ENCODE measurements at places on chromosomes 4 and X. TPM values are rescaled to one million over a fixed set of nuclear protein-coding genes. Genes with fewer than 3 reads are reported as not detected.

- H3K4me1 ChIP-seq, result no peaks in the 10 kb centered on the region
- no peak overlapping the region for H3K4me3 ChIP-seq
These were observed 67.5 kb upstream of the BMP3 start for GRCh38 chr4:80963051-80963450.

GRCh38 chr4:19317377-19317776 is 934.3 kb upstream of the SLIT2 start:
- no peak for DNase-seq
- no peaks in the 10 kb centered on the region for H3K36me3 ChIP-seq
- H3K27me3 ChIP-seq, result no peaks in the 10 kb centered on the region
- H3K4me1 ChIP-seq, result no peaks in the 10 kb centered on the region

GRCh38 chrX:37846934-37847732 is at the start of gene DYNLT3:
Gene DYNLT3 (minus strand): TSS chrX:37847571. CDS start chrX:37847510, 61 bp downstream.
- no peaks in the 10 kb centered on the region for H3K36me3 ChIP-seq
- peak within 1 kb of the TSS; percentile 60 for H3K27ac ChIP-seq
- H3K4me1 ChIP-seq, result no peaks in the 10 kb centered on the region
- H3K4me3 ChIP-seq, result peak within 1 kb of the TSS; percentile 64

Gene TRAM1L1
- total RNA-seq, result 5.6 TPM

Gene NDNF
- 12.0 TPM for total RNA-seq

- H3K27ac ChIP-seq, result no peak overlapping the region
- no peak for DNase-seq
- no peaks in the 10 kb centered on the region for H3K36me3 ChIP-seq
- no peaks in the 10 kb centered on the region for H3K4me1 ChIP-seq
These were observed 568.6 kb downstream of the RPA4 start for GRCh38 chrX:97452283-97452682.

Gene SGCB
- total RNA-seq, result 79.7 TPM

Gene TMPRSS11F
- total RNA-seq, result not detected

DNA sequence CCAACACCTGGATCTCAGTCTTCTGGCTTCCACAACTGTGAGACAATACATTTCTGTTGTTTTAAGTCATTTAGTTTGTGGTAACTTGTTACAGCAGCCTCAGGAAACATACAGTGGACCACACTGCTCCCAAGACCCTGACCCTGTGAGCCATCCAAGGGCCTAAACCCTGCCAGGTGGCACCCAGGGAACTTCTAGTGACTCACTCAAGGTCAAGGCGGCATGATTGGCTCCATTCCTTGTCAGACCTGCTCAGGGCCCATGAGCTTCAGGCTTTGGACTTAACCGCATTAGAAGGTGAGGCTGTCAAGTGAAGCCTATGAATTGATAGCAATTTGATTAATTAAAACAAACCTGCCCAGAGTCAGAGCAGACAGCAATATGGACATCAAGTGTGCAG is 165.7 kb upstream of the MAMLD1 start:
- peaks cover 6% of the 10 kb centered on the region for H3K27me3 ChIP-seq
- no peak overlapping the region for H3K27ac ChIP-seq
- no peak overlapping the region for H3K4me3 ChIP-seq
- H3K4me1 ChIP-seq, result peaks cover 22% of the 10 kb centered on the region

- H3K27ac ChIP-seq, result peak overlapping the region; percentile 67
- no peak for DNase-seq
- no peaks in the 10 kb centered on the region for H3K27me3 ChIP-seq
- no peak overlapping the region for H3K4me3 ChIP-seq
- peaks cover 65% of the 10 kb centered on the region for H3K36me3 ChIP-seq
These were observed 157.7 kb downstream of the AFAP1 start for GRCh38 chr4:7781993-7782392.

Gene DRP2
- total RNA-seq, result 1.6 TPM

GRCh38 chr4:20326977-20327376 is 75.3 kb downstream of the SLIT2 start:
- H3K4me3 ChIP-seq, result no peak overlapping the region
- H3K36me3 ChIP-seq, result no peaks in the 10 kb centered on the region
- H3K4me1 ChIP-seq, result no peaks in the 10 kb centered on the region
- H3K27me3 ChIP-seq, result no peaks in the 10 kb centered on the region
- DNase-seq, result peak; percentile 87

- H3K27ac ChIP-seq, result no peak overlapping the region
- DNase-seq, result no peak
- no peak overlapping the region for H3K4me3 ChIP-seq
- no peaks in the 10 kb centered on the region for H3K4me1 ChIP-seq
These were observed 188.1 kb upstream of the SFRP2 start for GRCh38 chr4:153976954-153977353.

DNA sequence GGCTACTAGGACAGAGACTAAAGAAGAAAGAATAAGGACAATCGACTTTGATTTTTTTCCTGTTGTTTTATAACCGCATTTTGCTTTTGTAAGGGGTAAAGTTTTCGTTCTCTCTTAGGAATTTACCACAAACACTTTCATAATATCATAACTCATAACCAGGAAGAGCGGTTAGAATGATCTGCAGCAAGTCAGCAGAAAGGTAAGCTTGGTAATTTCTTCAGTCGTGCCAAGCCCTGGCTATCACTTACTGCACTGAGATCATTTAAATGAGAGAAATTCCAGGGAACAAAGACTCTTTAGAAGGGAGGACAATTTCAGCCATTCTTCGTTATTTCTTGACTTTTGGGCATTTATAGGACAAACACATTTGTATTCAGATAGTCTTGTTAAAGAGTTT is 258.1 kb downstream of the UNC5C start:
- DNase-seq, result no peak
- no peaks in the 10 kb centered on the region for H3K36me3 ChIP-seq
- no peak overlapping the region for H3K4me3 ChIP-seq
- H3K4me1 ChIP-seq, result no peaks in the 10 kb centered on the region

- no peak for DNase-seq
- no peak overlapping the region for H3K27ac ChIP-seq
- no peaks in the 10 kb centered on the region for H3K36me3 ChIP-seq
- peaks cover 15% of the 10 kb centered on the region for H3K27me3 ChIP-seq
- peaks cover 32% of the 10 kb centered on the region for H3K4me1 ChIP-seq
These were observed 21.5 kb downstream of the ADRA2C start for GRCh38 chr4:3787489-3788365.

Gene CNKSR2
- 3.8 TPM for total RNA-seq

Gene PAGE1
- total RNA-seq, result not detected

GRCh38 chr4:101651778-101652177 is 138.8 kb upstream of the BANK1 start:
- H3K27me3 ChIP-seq, result peaks cover 2% of the 10 kb centered on the region
- H3K36me3 ChIP-seq, result no peaks in the 10 kb centered on the region
- DNase-seq, result peak; percentile 85
- H3K4me1 ChIP-seq, result peaks cover 9% of the 10 kb centered on the region
- H3K27ac ChIP-seq, result peak overlapping the region; percentile 58

DNA sequence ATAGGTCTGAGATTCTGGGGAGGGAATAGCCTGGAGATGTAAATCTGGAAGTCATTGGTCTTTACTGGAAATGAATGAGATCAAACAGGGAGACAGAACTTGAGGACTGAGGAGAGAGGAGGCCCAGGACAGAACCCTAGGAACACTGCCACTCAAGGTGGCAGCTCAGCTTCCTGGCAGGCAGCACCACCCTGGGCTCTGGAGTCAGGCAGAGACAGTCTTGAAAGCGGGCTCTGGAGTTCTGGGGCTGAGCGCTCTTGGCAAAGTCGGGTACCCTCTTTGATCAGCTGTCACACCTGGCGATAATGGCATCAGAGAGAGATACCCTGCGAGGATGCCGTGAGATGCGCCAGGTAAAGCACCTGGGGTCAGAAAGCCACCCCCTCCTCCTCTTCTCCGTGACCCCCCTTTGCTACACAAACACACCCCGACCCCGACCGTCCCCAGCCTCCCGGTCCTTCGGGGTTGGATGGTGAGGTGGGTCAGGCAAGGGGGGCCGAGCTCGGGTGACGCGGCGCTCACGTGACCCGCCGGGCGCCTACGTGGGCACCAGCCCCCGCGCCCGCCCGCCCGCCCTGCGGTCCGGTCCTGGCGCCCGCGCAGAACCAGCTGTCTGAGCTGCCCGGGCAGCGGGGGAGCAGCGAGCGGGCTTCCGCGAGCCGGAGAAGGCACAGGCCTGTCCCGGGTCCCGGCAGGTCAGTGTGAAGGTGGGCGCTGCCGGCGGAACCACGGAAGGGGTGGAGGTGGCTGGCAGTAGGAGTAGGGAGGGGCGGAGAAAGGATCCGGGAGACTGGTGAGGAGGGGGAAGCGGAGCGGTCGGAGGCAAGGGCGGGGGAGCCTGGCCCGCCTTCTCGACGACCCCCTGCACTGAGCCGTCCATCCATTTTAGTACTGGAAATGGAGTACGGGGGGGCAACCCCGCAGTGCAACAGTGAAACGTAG is at the start of gene TCEAL3:
TCEAL3 (plus strand) TSS at position 600 of the 942 bp plus-strand sequence. CDS start 1,102 bp downstream, outside the sequence.
- no peaks in the 10 kb centered on the region for H3K36me3 ChIP-seq
- H3K4me3 ChIP-seq, result peak within 1 kb of the TSS; percentile 70
- H3K4me1 ChIP-seq, result peaks cover 4% of the 10 kb centered on the region

DNA sequence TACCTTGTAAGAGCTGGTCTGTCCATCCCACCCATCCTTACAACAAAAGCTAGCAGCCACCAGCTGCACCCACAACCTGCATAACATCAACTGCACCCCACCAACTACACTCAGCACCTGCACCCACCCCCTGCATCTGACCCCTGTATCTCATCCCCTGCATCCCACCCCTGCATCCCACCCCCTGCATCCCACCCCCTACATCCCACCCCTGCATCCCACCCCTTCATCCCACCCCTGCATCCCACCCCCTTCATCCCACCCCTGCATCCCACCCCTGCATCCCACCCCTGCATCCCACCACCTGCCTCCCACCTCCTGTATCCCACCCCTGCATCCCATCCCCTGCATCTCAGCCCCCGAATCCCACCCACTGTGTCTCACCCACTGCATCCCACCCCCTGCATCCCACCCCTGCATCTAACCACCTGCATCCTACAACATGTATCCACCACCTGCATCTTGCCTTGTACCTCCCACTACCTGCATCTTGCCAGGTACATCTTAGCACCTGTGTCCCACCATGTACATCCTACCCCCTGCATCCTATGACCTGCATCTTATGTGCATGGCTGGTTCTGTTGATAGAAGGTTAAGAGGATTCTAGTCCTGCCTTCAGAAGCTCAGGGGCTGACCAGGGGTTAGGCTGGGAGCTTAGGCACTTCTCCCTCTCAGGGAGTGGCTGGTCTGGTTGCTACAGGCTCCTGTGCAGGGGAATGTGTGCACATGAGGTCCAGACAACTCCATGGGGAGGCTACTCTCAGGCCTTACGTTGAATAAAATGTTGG is 9.4 kb downstream of the TMEM271 start:
- no peak overlapping the region for H3K27ac ChIP-seq
- H3K4me1 ChIP-seq, result no peaks in the 10 kb centered on the region
- no peak for DNase-seq
- no peak overlapping the region for H3K4me3 ChIP-seq

- H3K27me3 ChIP-seq, result no peaks in the 10 kb centered on the region
- no peak for DNase-seq
- H3K36me3 ChIP-seq, result no peaks in the 10 kb centered on the region
These were observed 2.0 kb downstream of the TSPAN5 start for GRCh38 chr4:98656443-98656842.

DNA sequence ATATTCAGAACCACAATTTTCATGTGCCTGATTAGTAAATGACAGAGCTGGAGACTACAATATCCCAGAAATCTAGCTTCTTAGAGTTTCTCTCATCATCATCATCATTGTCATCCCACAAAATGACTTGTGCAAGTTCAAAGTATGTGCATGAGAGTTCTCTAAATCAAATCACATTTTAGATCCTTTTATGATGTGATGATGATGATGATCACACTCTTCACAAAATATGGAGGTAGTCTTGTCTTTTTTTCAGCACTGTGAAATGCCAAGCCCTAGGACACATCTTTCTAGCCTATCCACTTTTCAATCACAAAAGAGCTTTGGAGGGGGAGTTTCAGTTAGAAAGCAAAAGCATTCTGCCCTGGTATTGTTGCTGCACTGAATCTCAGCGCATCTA is 7.4 kb downstream of the MBNL3 start:
- peak overlapping the region; percentile 87 for H3K27ac ChIP-seq
- peaks cover 5% of the 10 kb centered on the region for H3K27me3 ChIP-seq
- DNase-seq, result no peak
- no peaks in the 10 kb centered on the region for H3K36me3 ChIP-seq
- H3K4me3 ChIP-seq, result no peak overlapping the region

DNA sequence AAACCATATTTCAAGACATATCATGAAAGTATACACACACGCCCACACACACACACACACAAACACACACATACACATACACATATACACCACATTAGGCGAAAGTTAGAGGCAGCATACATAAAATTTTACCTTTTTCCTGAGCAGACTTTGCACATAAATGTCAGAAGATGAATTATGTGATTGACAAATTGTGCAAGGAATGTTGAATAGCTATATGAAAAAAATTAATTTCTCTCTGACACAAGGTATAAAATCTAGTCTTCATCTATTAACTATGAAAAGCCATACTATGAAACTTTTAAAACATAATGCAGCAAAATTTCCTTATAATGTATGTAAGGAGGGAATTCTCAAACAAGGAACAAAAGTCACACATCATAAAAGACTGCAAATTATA is 24.4 kb downstream of the FSTL5 start:
- no peaks in the 10 kb centered on the region for H3K27me3 ChIP-seq
- DNase-seq, result no peak
- no peaks in the 10 kb centered on the region for H3K36me3 ChIP-seq
- no peak overlapping the region for H3K27ac ChIP-seq
- no peaks in the 10 kb centered on the region for H3K4me1 ChIP-seq

DNA sequence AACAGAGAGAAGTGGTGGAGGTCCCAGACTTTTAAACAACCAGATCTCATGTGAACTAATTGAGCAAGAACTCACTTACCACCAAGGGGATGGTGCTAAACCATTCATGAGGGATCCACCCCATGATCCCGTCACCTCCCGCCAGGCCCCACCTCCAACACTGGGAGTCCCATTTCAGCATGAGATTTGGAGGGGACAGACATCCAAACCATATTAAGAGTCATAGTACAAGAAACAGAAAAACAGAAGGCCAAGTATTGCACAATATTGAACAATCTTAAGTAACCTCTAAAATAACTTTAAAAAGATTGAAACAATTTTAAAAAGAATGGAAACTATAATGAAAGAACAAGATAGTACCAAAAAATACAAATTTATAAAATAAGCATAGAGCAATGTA is 110.0 kb downstream of the CBR4 start:
- no peaks in the 10 kb centered on the region for H3K27me3 ChIP-seq
- no peak for DNase-seq
- no peaks in the 10 kb centered on the region for H3K4me1 ChIP-seq
- no peak overlapping the region for H3K27ac ChIP-seq
- H3K36me3 ChIP-seq, result peaks cover 34% of the 10 kb centered on the region
- H3K4me3 ChIP-seq, result no peak overlapping the region

GRCh38 chr4:72109364-72109763 is 77.6 kb downstream of the NPFFR2 start:
- H3K4me3 ChIP-seq, result no peak overlapping the region
- H3K36me3 ChIP-seq, result no peaks in the 10 kb centered on the region
- H3K4me1 ChIP-seq, result no peaks in the 10 kb centered on the region
- H3K27ac ChIP-seq, result no peak overlapping the region
- no peak for DNase-seq
- H3K27me3 ChIP-seq, result no peaks in the 10 kb centered on the region

Measured in muscle of leg (tissue), 16 donors.